ENCODE measurements at places on chromosomes 1 and 21.

GRCh38 chr1:63693944-63694571 is 79.8 kb upstream of the ROR1 start:
- DNase-seq = no peak

DNA sequence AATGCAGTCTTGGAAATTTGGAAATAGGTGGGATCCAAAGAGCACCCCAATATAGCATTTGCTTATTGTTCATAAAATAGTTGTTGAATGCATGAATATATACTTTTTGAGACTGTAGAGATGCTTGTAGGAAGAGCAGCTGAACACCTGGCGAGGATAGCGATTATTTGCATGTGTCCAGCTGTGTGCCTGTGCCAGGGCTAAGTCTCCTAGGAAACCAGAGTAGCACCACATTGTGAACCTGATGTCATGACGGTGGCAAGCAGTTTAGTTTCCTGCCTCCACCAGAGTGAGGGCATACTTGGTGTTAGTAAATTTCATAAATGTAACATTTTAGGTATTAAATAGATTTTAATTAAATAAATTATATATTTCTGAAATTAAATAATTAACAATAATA is 37.3 kb upstream of the IRF2BP2 start:
- DNase-seq = no peak

GRCh38 chr21:25848309-25848708 is 113.5 kb downstream of the GABPA start:
- no peak for DNase-seq

- DNase-seq = no peak
Measured at GRCh38 chr1:234639961-234640360, 30.0 kb upstream of the IRF2BP2 start.

DNA sequence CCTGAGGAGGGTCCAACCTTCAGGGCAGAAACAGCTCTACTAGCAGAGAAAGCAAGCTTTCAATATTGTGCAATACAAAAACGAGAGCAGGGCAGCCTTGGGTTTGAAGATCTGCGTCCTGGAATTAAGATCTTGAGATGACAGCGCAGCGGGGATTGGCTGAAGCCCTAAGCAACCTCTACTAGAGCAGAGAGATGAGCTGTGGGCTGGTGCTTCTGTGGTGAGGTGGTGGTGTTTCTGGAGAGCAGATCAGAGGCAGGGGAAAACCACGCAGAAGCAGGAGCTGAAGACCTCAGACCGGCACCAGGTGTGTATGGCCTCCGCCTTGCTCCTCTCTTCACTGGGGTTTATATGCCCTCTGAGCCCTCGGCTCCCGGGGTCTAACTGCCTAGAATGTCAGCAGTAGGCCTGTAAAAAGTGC is 12.5 kb downstream of the TRAF3IP3 start:
- DNase-seq = no peak

- no peak for DNase-seq
Measured at GRCh38 chr21:44709426-44710293, 1.7 kb downstream of the TSPEAR start.

- no peak for DNase-seq
Measured at GRCh38 chr1:167708940-167709389, 12.8 kb upstream of the MPZL1 start.

DNA sequence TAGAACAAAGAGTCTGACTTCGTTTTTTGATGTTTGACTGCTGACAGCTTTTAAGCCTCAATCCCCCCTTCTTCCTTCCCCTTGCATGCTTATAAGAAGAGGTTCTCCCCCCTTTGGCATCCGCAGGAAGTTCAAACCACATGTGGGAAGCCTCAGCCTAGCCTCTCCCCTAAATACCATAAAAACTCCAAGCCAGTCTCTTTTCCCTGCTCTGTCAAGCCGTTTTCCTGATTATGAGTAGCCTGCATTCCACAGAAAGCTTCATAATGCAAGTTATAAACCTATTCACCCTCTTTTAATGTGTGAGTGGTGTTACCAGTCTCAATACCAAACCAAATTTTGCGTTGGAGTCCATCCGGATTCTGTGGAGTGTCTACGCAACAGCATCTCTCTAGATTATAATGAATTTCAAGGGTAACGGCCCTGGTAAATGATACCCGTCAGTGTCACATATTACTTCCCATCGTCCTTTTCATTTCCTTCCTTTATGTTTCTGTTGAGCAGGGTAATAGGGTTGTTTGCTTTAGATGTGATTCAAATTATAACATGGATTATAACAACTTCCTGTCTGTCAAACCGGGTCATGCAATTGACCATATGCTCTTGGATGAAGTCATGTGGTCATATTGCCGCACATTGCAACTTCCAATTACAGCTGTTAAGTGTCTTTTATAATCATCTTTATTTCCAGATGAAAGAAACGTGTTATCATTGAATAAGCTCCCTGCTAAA is 717.5 kb downstream of the RWDD3 start:
- DNase-seq = no peak
